ENCODE measurements at places on chromosomes 2 and 18. TPM values are rescaled to one million over a fixed set of nuclear protein-coding genes. Genes with fewer than 3 reads are reported as not detected.

- no peak overlapping the region for H3K4me3 ChIP-seq
- H3K36me3 ChIP-seq, result no peaks in the 10 kb centered on the region
- H3K27ac ChIP-seq, result no peak overlapping the region
- H3K4me1 ChIP-seq, result peaks cover 10% of the 10 kb centered on the region
These were observed 14.9 kb downstream of the ATAD2B start for GRCh38 chr2:23912054-23912453.

RBM44 gene
- total RNA-seq, result 0.75 TPM

POMC gene
- total RNA-seq, result 3.0 TPM

TOGARAM2 gene
- 10.3 TPM for total RNA-seq
